ENCODE measurements at places on chromosomes 11 and 22.
A peak's percentile ranks its signal among the peaks of the same experiment; 100 is the strongest.

- no peak for DNase-seq
Measured at GRCh38 chr11:38972220-38972619, 2374.2 kb upstream of the RAG2 start.

DNA sequence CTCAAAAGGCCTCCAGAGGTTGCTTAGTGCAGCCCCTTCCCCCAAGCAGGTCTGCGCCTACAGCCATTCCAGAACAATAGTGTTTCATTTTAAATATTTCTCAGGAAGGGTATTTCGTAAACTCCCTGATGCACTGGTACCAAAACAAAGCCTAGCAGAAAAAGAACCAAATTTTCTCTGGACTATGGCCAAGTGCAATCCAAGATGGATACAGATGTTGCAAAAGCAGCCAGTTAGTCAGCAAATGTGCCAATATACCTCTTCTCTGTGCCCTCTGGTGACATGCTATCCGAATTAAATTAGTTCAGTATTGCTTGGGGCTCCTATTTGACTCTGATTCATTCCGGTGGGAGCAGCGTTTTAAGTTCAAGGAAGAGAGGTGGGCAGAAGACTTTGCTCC is 247.8 kb downstream of the NTM start:
- no peak for DNase-seq

- DNase-seq: no peak
Measured at GRCh38 chr11:30917859-30918478, 331.8 kb upstream of the MPPED2 start.

DNA sequence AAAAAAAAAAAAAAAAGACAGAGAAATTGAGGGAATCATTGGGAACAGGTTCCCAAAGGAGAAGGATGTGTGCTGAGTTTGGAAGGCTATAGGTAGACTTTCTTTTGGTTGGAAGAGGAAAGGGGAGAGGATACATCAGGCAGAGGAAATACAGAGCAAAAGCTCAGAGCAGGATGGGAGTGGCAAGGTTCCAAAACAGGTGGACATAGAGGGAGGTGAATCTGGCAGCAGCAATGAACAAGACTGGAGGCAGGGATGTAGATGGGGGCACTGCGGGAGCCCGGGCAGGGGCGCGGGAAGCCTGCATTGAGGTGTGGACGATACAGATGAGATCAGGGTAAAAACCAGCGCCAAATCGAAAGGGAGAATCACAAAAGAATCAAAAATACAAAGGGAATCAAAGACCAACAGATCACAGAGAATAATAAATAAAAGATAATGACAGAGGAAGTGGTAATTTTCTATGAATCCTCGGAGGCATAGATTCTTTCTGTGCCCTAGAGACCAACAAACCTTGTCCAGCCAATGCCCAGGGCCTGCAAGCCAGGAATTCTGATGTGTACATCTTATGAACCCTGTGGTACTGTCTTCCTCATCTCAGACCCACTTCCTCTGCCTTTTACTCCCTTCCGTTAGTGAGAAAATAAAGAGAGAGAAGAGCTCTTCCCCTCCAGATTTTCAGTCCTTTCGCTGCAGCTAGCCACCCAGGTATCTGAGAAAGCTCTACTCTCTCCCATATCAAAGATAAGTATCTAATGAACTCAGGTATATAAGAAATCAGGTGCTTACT is 70.3 kb downstream of the SLC1A2 start:
- DNase-seq: no peak

- peak; percentile 91 for DNase-seq
Measured at GRCh38 chr22:38284042-38284402, 11.2 kb upstream of the TMEM184B start.

GRCh38 chr11:71486320-71486719 is 33.3 kb downstream of the NADSYN1 start:
- DNase-seq: no peak

DNA sequence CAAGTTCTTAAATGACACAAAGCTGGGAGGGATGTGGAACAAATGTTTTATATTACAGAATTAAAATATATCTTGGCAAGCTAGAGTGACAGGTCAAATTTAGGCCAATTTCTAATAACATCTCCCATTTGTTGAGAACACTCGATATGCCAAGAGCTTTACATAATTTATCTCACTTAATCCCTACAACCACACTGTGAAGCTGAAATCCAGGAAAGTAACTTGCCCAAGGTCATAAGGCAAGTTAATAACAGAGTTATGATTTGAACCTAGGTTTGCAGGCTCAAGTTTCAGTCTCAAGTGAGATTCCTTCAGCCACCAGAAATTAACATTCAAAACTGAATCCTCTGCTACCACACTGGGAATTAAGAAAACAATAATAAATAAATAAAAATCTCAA is 38.3 kb downstream of the RAB30 start:
- no peak for DNase-seq

GRCh38 chr11:17386331-17387084 is 2.0 kb downstream of the KCNJ11 start:
- DNase-seq: peak; percentile 79

DNA sequence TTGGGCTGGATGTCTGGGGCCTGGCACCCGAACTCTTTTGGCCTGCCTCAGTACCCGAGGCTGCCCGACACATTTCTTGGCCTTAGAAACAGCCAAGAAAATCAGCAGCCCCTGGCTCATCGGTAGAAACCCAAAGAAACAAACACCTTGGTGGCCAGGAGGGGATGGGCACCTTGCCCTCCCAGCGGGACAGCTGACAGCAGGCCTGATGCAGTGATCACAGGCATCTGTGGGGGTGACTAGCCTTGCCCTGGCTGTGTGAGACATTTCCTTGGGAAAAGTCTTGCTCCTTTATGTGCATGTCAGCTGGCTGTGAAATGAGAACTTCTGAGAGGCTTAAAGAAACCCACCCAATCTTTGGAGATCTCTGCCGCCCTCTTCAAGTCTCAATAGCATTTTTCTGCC is 60.9 kb downstream of the SMIM38 start:
- DNase-seq: peak; percentile 25

DNA sequence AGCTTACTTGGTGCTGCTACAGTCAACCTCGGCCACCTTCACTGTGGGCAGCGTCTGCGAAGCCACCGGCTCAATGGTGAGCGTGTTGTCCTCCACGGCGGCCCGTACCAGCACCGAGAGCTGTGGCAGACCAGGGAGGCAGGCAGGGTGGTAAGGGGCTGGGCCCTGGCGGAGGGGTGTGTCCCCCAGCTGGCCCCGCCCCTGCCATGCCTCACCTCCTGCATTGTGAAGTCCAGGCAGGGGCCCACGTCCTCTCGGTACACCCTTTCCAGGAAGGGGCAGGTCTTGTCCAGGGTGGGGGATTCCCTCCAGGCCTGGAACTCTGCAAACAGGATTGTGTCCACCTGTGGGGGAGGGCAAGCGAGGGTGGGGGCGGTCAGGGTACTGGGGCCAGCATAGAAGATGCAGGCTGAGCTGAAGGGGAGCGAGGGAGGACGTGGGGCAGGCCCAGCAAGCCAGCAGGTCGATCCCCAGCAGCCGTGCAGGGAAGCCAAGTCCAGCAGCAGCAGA is 12.8 kb downstream of the RAB3IL1 start:
- DNase-seq: peak; percentile 84

GRCh38 chr11:114984611-114985163 is 306.4 kb downstream of the NXPE2 start:
- DNase-seq: no peak

DNA sequence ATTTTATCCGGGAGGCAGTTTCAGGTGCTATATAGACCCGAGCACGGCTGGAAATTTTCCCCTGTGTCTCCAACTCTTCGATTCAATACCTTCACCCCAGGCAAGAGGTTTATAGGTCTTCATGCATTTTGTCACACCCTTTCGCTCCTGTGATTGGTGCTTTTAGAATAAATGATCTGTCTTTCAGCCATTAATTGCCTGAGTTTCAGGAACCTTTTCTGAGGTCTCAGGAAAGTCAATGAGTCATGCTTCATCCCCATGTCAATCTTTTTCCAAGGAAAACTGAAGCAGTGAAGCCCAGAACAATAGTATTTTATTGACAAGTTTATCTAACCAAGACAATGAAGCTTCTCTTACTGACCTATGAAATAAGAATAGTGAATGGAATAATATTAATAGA is 29.9 kb downstream of the FAM181B start:
- no peak for DNase-seq

DNA sequence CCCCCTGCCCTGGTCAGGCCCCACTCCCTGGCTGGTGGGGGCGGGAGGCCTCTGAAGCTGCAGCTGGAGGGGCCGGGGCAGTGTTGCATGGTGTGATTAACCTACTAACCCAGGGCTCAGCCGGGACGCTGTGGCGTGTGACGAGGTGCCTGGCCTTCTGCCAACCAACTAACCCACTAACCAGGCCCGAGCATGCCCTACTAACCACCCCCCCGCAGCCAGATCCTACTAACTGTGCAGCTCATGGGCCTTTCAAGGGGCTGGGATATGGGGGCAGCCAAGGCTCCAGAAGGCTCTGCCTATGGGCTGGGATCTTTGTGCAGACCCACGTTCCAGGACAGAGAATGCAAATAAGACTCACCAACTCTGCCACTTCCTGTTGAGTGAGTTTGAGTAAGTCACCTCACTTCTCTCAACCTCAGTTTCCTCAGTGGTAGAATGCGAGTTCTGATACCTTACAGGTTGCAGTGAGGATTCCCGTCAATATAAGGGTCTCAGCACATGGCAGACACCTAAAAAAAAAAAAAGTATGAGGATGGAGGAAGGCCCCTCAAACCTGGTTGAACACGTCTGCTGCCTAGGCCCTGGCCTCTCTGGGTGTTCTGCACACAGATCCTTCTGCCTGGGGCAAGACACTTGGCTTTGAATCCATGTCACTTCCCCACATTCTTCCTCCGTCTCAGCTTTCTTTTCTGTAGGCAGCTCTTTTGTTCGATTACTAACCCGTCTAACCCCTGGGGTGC is 14.1 kb downstream of the MIAT start:
- no peak for DNase-seq

GRCh38 chr11:20459865-20460264 is 72.3 kb downstream of the PRMT3 start:
- no peak for DNase-seq

GRCh38 chr11:127962416-127962815 is 624.9 kb downstream of the ETS1 start:
- DNase-seq: no peak

GRCh38 chr11:61752925-61753521 is 587 bp downstream of the MYRF start:
- DNase-seq: no peak

DNA sequence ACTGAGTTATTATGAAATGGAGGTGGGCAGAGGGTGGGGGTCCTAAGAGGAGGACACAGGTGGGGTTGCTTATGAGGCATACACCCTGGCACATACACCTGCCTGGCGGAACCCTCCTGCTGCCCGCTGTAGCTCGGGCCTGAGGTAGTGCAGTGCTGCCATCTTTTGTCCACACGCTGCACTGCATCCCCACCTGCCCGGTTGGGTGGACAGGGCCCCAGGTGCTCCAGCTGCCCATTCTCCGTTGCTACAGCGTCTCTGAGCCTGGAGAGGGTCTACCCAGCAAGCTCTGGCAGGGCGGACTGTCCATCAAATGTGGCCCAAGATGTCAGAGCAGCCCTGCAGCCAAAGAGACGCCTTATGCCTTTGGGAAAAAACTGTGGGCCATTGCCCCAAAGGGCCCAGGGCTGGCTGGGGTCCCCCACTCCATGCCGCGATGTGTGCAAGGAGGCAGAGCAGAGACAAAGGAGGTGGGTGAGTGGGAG is 131.2 kb downstream of the BUD13 start:
- peak; percentile 78 for DNase-seq

DNA sequence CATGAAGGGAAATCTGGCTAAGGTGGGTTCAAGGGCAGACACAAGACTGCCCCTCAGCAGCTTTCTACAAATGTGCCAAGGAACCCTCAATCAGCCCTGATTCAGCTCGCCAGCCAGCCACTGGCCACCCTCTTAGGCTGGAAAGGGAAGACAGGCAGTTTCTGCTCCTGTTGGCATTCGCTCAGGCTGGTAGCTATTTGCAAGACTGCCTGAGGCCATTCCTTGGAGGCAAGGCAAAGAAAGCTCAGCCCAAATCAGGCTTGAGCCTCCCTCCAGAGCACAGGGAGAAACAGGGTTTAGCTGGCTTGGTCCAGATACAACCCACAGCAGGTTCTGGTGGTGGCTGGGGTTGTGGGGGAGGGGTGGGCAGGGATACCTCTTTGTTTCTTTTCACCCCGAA is 19.2 kb downstream of the TP53I11 start:
- DNase-seq: no peak

GRCh38 chr11:47994417-47994816 is 14.1 kb downstream of the PTPRJ start:
- DNase-seq: no peak

- DNase-seq: peak; percentile 13
Measured at GRCh38 chr22:34620832-34621231, 445.1 kb upstream of the ISX start.

- no peak for DNase-seq
Measured at GRCh38 chr11:33292311-33292710, 35.1 kb downstream of the HIPK3 start.

DNA sequence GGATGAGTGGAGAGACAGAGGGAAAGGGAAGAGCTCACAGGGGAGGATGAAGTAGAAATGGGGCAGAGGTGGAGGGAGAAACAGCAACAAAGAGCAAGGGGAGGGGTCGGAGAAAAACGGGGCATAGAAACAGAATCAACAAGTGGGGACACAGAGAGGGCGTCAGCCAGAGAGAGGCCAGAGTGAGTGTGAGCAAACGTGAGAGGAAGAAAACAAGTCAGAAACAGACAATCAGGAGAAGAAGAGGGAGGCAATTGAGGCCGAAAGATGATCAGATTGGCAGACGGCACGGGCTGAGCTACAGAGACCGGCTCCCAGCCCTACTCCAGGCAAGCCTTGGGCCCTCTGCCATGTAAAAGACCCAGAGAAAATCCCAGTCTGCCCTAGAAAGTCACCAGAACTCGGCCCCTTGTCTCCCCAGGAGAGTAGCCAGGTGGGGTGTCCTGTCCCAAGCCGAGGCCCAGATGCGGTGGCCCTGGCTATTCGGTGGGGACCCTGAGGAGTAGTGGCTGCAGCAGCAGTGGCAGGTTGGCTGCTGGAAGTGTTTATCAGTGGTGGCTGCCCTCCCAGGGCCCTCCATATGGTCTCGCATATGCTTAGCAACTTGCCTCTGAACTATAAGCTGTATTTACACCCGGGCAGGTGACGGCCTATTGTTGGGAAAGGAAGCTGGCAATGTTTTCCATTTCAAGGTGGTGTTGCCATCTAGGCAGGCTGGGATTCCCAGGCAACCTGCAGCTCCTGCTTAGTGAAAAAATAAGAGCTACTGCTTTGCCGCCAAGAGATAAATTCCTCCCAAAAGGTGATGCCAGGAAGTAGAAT is 14.8 kb upstream of the TSPAN18 start:
- DNase-seq: no peak

DNA sequence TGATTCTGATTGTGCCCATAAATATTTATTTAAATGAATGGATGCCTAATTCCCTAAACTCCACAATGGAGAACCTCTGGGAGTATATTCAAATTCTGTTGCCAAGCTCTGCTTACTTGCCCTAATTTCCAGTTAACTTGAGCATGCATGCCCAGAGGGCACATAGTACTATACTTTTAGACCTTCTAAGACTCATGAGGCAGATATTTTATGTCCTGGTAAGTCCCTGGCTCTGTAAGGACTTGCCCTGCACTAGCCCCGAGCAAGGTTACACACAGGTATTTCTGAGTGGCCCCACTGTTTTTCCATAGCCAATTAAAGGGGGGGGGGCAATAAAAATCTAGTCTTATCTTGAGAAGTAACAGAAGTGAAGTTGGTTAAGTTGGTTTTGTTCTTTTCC is 21.1 kb upstream of the CAPRIN1 start:
- peak; percentile 65 for DNase-seq
